Fibroblast of lung (primary cell): ENCODE measurements at places on chromosomes 7 and 10.

DNA sequence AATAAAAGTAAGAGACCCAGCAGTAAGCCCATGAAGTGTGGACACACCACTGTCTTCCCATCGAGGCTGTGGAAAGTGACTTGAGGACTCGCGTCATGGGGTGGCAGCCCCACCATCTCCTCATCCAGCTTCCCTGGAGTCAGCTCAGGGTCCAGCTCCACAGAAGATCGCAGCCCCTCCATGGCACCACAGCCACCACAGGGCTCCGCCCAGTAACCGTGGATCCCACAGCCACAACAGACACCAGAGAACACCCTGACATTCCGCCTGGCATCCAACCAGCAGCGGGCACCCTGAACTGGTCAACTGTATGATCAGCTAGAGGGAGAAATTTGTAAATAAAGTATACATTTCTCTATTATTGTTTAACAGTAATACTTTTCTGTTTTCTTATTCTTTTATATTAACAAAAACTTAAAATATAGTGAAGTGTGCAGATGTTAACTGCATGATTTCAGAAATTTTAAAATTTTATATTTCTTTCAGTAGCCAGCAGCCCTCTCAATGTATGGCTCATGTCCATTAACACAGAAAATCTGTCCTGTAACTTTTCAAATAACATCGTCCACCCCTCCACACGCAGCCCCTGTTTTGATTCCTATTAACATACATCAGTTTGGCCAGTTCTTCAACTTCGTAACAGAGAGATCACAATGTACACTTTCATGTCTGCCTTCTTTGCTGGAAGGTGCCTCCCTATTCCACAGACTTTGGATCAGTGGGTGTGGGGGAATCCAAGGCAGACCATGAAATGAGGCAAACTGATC lies 69.7 kb downstream of the ITGB1 start:
- no peak for DNase-seq

- DNase-seq, result no peak
These were observed 22.9 kb upstream of the C10orf105 start for GRCh38 chr10:71742301-71743088.

GRCh38 chr7:75776295-75776971 lies 4.4 kb upstream of the CCL26 start:
- peak; percentile 98 for DNase-seq

DNA sequence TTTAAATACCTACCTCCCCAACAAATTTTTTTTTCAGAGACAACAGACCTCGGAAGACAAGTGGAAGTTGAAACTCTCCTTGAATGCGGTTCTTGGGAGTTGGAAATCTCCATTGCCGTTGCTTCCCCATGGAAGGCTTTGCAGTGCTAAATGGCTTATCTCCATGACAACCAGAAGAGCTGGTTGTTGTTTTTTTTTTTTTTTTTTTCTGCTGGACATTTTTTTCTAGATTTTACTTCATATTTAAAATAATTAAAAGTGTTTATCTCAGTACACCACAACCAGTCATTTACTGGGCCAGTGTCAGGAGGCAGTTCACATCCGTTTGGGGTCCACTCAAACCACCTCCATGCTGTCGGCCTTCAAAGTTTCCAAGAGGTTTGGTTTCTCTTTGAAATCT lies 348.5 kb upstream of the PRKCQ start:
- DNase-seq, result no peak

- DNase-seq, result no peak
These were observed 202.1 kb upstream of the NFE2L3 start for GRCh38 chr7:25949736-25950487.

GRCh38 chr10:121611393-121612159 lies 13.3 kb upstream of the FGFR2 start:
- no peak for DNase-seq

DNA sequence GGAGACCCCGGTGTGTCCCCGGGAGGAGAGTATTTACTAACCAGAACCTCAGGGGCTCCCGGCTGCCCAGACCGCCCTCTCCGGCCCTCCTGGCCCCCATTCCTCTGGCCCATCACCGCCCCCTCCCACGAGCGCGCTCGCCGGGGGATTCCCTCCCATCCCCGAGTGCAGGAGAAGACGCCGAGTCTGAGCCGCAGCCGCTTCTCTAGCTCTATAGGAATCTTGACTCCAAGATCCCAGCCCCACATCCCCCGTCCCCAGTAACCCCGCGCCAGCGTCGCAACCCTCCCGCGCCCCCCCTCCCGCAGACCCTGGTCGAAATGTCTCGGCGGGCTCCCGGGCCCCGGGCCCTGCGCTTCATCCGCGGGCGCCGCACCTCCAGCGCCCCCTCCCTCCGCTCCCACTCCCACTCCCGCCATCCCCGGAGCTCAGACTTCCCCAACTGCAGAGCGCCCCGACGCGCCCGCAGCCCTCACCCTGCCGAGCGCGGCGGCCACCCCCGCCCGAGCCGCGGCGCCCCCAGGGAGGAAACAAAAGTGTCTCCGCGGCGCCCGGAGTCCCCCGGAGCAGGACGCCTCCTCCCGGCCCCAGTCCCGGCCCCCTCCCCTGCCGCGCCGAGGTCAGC lies 541 bp downstream of the ELMO1 start:
- no peak for DNase-seq
